ENCODE measurements at places on chromosomes 7 and 10.

DNA sequence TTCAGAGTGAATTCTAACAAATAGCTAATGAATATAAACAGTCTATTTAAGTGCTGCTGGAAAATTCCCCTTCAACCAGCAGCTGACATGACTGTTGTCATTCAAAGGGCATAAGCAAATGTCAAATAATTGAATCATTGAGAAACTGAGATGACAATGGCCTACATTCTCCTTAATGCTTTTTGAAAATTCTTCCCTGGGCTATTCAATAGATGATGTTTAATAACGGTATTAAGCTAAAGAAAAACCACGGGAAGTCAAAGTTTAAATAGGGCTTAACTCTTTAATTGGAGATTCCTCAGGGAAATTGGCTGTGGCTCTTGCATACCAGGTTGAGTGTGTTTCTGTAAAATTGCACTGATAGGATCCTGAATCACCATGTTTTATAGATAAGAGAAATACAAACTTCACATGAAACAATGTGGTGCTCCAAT, 77.0 kb downstream of the ARL4A start:
- DNase-seq, result peak; percentile 2

DNA sequence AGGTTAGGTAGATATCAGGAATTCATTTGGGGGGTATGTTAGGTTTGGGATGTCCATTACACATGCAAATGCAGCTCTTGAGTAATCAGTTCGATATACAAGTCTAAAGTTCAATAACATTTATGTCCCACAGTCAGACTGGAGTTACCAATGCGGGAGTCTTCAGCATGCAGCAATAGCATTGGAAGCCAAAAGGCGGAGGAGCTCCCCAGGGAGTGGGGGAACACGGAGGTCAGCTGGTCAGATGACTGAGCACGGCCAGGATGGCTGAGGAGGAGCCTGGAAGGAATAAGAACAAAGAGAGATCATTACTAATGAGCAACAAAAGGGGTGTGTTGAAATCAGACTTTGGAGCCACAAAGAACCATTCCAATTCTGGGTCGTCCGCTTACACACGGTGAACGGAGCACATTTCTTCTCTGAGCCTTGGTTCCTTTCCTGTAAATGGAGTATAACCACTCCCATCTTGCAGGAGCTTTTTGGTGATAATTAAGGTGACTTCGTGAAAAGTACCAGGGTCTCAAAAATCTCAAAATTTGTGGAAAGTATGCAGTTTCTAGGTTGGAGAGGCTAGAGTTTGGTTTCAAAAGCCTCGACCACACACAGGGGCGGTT, 478 bp upstream of the ZNF22 start:
- DNase-seq, result no peak

DNA sequence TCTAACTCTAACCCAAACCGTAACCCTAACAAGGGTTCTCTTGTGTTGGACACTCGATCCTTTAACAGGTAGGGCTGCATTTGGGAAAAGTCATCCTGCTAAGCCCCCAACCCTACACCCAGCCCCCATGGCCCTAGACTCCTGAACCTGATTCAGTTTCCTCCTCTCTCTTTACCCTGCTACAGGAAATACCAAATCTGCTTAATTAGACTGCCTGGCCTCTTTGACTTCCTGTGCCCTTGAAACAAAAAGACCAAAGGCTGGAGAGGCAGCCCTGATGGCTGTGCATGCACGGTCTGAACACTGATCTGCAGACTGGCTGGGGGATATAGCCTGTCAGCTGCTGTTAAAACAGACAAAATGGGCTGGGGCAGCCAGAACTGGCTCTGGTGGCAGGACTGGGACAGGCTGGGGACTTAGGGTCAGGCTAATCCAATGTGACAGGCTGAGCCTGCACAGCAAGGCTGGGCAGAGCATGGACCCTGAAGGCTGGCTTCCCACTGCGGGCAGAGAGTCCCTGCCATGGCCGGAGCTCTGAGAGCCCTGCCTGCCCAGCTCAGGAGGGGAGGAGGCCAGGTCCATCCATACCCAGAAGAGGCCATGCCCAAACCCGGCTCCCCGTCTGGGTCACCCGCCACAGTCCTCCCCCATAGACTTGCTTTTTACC, 51.0 kb upstream of the MSMB start:
- no peak for DNase-seq

DNA sequence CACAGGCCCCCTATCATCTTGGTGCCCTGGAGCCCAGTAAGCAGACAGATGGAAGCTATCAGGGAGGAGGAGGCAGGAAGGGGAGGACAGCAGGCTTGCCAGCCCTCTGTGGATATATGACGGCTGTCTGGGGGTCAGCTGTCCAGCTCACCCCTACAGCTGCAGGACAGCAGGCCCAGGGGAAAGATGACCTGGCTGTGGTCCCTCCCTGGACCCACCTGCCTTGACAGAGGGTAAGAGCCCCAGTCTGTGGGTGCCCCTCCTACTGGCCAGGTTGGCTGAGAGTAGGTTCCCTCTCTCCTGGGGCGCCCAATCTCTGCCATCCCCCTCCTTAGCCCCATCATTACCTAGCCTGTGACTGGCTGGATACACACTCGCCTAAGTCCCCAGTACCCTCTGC, 62.5 kb downstream of the C10orf143 start:
- DNase-seq, result no peak

GRCh38 chr7:3301831-3302618, 973 bp downstream of the SDK1 start:
- DNase-seq, result peak; percentile 17

DNA sequence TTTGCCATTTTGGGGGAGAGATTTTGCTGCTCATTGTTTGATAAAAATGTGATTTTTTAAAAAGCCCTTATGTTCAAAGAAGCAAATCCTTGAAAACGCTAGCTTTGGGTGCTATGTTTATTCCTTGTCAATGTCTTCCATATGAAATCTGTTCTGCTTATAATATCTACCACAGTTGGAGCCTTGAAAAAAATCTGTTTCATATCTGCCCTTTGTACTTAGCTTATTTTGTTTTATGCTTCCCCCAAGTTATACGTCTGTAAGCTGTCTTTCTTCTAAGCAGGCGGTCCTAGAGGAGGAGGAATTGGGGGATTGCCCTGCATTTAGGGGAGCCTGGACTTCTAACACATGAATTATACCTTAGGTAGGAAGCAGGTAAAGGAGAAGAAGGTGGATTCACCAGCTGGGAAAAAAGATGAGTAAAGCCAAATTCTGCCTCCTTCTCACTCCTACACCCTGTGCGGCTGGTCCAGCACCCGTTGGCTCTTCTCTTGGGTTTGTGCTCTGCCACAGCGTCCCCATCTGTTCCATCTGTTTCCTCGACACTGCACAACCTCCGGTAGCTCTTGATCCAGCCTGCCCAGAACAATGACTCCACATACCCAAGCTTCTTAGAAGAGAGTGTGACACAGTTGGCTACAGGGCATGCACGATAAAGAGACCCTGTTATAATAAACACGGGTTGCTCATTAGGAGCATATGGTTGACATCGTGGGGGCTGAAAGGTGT, 31.9 kb upstream of the NEUROD6 start:
- DNase-seq, result no peak

DNA sequence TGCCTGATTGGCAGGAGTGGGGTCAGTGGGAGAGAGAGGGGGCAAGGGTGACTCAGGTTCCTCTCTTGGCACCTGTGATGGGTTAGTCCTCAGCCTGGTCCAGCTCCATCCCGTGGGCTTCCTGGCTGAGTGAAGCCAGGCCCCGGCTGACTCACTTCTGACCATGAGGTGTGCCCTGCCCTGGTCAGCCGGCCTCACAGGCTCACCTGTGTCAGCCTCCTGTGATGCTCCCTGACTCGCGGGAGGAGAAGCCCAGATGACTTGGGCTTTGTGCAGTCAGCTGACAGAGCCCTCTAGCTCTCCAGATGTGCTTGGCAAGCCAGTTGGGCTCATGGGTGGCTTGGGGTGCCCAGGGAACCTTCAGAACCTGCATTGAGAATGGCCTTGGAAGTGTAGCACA, 16.0 kb upstream of the PPIF start:
- no peak for DNase-seq

GRCh38 chr10:64219271-64220025, 698.2 kb downstream of the REEP3 start:
- DNase-seq, result no peak

DNA sequence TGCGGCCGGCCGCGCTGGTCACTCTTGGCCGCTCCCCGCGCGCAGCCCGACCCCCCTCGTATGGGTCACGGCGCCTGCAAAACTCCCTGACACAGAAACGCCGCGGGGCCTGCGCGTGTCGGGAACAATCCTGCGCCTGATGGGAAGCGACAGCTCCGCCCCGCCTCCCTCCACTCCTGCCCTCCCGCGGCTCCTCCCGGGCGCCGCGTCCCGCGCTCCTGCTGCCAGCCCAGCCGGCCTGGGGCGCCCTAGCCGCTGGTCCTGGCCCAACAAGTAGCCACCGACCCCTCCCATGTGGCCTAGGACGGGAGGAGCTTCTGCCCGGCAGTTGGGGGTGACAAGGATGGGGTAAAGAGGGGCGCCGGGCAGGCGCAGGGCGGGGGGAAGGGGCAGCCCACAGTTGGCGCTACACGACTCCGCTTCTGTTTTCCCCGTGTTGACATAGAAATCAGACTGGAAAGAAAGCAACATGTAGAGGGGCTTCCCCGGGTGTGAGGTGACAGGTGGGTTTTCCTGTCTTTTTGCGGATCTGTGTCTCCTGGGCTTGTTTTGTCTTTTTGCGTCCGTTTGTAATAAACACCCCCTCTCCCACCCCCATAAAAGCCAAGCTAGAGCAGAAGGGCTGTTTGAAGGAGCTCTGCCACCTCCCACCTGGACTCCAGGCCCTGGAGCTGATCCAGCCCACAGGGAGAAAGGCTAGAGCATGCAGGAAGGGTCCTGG, 35.1 kb upstream of the PAX2 start:
- DNase-seq, result no peak

DNA sequence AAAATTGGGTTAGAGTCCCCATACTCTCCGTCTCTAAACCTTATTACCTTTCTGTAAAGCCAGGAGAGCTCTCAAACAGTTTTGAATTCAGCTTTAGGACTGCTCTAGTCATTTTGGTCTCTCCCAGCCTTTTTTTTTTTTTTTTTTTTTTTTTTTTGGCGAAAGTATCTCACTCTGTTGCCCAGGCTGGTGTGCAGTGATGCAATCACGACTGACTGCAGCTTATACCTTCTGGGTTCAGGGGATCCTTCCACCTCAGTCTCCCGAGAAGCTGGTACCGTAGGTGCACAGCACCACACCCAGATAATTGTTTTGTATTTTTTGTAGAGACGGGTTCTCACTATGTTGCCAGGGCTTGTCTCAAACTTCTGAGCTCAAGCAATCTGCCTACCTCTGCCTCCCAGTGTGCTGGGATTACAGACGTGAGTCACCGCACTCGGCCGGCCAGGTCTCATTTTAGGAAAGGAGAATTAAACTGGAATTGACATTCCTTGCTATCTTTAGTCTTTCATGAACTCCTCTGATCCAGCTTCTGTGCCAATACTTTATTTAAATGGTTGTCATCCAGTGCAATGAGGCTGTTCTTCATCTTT, 31.4 kb upstream of the RSU1 start:
- DNase-seq, result no peak

- no peak for DNase-seq
These were observed 282.6 kb downstream of the CAMK1D start for GRCh38 chr10:12631787-12632562.

DNA sequence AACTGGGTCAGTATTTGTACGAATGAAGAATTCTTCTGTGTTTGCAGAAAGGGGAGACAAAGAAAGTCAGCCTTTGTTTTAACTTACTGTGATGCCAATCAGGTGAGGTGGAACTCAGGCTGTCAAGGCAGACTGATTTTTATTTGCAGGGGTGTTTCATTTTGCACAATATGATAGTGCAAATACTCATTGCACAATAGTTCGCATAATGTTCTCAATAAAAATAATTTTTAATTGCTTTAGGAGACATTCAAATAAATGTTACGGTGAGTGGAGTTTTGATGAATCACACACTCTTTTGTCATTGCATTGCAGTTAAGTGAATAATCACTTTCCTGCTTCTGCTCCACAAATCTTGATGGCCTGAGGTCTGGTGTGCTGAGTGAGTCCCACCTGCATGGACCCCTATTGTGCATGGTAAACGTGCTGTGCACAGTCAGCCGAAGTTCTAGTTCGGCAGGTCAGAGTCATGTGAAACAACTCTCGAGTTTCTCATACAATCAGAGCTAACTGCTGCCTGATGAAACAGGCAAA, 141.3 kb upstream of the FZD8 start:
- no peak for DNase-seq

DNA sequence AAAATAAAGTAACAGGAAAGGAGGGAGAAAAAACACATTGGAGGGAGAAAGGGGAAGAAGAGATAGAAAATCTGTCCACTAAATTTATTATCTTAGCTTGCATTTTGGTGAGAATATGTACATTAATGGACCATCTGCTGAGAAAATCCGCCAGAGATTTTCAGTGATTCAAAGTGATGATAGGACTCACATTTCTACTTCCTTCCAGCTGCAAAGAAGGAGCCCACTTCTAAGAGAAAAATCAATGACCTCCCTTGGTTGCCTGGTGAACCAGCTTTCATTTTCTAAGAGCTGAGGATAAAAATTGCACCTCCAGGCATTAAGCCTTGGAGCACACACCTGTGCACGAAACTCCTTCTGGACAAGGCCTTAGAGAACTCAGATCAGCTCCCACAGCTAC, 404.3 kb downstream of the SFMBT2 start:
- no peak for DNase-seq

DNA sequence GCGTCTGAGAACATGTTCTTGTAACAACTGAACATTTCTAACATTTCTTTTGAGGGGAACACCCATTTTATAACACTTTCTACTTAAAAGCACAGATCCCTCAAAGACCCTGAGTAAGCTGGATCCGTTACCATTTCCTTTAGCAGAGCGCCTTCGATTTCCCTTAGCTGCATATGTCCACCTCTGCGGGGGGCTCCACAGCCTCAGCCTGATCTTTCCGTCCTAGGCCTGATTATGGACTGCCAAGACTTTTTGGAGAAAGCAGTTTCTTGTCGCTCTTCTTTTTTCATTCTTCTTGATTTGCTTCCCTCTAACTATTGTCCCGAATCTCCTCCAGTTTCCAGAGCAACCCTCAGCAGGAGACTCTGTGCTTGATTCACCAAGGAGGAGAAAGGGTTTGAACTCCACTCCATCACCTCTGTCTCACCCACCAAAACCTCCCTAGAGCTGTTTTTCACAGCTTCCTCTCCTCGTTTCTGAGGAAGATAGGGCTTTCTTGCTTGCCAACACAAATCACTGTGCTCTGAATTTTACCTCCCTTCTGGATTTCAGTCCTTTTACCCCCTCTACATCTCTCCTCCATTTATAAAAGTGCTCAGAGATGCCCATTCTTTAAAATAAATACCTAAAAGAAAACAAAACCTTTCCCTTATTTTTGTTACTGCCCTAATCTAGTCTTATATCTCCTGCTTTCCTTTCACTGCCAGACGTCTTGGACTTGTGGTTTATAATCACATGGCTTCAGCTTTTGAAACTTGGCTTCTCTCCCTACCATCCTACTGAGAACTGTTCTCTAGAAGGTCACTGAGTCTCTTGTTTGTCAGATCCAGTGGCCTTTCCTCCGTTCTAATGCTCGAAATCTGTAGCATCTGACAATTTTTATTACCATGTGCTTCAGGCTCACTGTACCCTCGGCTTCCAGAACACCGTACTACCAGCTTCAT, 30.5 kb upstream of the ZRANB1 start:
- DNase-seq, result no peak

DNA sequence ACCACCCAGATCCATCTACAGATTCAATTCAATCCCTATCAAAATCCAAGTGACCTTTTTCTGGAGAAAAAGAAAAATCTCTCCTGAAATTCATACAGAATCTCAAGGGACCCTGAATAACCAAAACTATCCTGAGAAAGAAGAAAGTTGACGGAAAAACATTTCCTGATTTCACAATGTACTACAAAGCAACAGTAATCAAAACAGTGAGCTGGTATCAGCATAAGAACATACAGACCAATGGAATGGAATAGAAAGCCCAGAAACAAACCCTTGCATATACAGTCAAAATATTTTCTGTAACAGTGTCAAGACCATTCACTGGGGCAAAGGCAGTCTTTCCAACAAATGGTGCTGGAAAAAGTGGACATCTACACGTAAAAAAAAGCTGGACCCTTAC, 89.9 kb downstream of the JMJD1C start:
- DNase-seq, result no peak

Data from hypothalamus (tissue), 51 donors.